ENCODE measurements at places on chromosomes 3 and 15.

DNA sequence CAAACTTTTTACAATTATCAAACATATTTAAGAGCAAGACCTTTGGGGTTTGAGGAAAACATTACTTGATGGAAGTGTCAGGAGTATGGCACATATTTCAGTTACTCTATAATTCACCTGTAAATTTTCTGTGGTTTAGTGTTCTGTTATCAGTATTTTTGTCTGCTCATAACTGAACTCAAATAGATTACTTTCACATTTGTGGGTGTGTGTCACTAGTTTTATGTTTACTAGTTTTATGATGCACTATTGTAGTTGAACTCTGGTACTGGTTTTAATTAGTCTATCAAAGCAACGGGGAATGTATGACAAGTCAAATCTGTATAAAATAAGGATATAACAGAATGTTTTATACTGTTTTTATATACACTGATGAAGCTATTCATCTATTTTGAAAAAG, 27.2 kb downstream of the OXSM start:
- no peak overlapping the region for H3K27ac ChIP-seq
- DNase-seq = no peak
- no peaks in the 10 kb centered on the region for H3K4me1 ChIP-seq
- no peaks in the 10 kb centered on the region for H3K27me3 ChIP-seq

DNA sequence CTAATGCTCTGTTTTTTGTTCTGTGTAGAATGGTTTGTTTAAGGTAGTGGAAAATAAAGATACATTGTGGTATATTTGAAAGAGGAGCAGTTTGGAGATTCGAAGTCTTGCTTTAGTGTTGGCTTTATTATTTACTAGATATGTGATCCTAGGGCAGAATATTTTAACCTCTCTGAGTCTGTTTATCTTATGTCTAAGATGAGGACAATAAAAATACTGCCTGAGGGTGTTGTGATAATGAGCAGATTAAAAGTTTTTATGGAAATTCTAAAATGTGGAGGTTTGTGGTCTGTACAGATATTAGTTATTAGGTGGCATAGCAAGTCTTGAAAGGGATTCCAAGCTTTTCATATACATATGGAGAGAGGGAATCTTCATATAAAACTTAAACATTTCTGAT, 15.0 kb downstream of the TCF12 start:
- no peak overlapping the region for H3K4me3 ChIP-seq
- H3K27me3 ChIP-seq = no peaks in the 10 kb centered on the region
- H3K36me3 ChIP-seq = peaks cover 2% of the 10 kb centered on the region
- H3K4me1 ChIP-seq = peaks cover 81% of the 10 kb centered on the region
- DNase-seq = no peak
- H3K27ac ChIP-seq = peak overlapping the region; percentile 4

- no peak for DNase-seq
- no peaks in the 10 kb centered on the region for H3K27me3 ChIP-seq
- no peak overlapping the region for H3K4me3 ChIP-seq
- H3K4me1 ChIP-seq = no peaks in the 10 kb centered on the region
- H3K36me3 ChIP-seq = no peaks in the 10 kb centered on the region
These were observed 512.6 kb downstream of the PLOD2 start for GRCh38 chr3:145648396-145648795.

DNA sequence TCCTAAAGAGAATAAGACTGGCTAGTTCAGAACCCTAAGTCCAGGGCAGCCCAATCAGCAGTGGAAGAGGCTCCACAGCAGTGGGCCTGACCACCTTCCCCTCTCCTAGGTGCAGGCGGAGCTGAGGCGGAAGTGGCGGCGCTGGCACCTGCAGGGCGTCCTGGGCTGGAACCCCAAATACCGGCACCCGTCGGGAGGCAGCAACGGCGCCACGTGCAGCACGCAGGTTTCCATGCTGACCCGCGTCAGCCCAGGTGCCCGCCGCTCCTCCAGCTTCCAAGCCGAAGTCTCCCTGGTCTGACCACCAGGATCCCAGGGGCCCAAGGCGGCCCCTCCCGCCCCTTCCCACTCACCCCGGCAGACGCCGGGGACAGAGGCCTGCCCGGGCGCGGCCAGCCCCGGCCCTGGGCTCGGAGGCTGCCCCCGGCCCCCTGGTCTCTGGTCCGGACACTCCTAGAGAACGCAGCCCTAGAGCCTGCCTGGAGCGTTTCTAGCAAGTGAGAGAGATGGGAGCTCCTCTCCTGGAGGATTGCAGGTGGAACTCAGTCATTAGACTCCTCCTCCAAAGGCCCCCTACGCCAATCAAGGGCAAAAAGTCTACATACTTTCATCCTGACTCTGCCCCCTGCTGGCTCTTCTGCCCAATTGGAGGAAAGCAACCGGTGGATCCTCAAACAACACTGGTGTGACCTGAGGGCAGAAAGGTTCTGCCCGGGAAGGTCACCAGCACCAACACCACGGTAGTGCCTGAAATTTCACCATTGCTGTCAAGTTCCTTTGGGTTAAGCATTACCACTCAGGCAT, 33.7 kb downstream of the VIPR1 start:
- H3K27ac ChIP-seq = no peak overlapping the region
- H3K4me3 ChIP-seq = no peak overlapping the region
- H3K36me3 ChIP-seq = no peaks in the 10 kb centered on the region
- H3K4me1 ChIP-seq = peaks cover 30% of the 10 kb centered on the region

DNA sequence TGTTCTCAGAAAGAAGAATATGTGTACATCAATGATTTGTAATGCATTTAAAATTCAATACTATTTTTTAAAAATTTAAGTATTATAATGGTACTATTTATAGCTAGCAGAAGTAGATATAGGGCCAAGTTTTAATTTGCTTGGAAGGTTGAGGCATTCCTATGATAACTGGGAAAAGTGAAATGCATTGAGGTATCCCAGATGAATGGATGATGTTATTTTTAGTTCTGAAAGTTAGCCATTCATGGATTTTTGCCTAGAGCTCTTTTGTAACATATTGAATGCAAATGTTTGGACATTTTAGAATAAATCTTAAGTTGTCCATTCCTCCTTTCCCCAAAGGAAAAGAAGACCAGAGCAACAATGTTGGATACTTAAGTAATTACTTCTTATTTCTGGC, 47.6 kb downstream of the GAP43 start:
- DNase-seq = no peak
- no peak overlapping the region for H3K4me3 ChIP-seq
- H3K4me1 ChIP-seq = peaks cover 2% of the 10 kb centered on the region
- H3K27ac ChIP-seq = no peak overlapping the region

DNA sequence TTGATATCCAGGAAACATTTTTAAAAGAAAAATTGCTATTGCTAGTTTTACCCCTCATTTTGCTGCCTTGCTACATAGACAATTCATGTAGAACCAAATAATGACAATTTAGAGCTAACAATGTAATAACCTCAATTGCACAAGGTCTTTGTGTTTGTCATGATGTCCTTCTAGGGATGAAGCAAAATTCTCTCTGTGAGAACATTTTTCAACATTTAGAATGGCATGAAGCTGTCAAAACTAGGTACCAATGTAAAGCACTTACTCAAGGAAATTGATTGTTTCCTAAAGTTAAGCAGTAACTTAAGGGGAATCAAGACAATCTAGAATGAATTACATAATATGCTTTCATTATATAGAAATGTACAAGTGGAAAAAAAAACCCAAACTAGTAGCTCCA, 7.9 kb upstream of the FGF7 start:
- H3K4me1 ChIP-seq = no peaks in the 10 kb centered on the region
- H3K36me3 ChIP-seq = no peaks in the 10 kb centered on the region
- peaks cover 49% of the 10 kb centered on the region for H3K27me3 ChIP-seq
- H3K27ac ChIP-seq = no peak overlapping the region
- DNase-seq = no peak

DNA sequence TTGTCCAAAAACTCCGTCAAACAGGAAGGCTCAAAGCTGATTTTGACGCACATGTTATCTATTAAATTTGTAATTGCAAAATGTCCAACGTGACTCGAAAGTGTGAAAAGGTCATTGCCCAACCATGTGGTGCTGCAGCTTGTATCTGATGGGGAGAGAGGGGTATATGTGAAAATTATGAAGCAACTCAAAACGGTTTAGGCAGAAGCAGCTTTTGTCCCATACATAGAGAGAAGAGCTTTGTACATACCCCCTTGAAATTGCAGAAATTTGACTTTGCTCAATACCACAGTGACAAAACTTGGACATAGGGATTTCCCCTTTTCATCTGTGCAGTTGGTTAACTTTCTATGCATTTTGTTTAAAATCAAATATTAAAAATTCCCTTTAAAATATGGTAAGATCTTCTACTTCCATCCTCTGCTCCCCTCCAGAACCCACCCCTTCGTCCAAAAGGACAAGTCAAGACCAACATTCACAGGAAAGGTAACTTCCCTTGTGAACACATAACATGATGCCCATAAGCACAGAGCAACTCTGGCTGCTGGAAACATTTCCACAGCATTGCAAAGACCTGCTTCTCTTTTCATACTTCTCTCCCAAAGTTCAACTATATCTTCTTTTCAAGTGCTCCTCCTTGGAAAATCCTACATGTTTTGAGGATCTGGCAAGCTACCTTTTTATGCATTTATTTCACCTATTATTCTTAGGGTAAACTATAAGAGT, 253.7 kb upstream of the THBS1 start:
- no peak overlapping the region for H3K27ac ChIP-seq
- H3K36me3 ChIP-seq = no peaks in the 10 kb centered on the region
- no peak for DNase-seq
- H3K27me3 ChIP-seq = peaks cover 82% of the 10 kb centered on the region

- H3K4me1 ChIP-seq = peaks cover 29% of the 10 kb centered on the region
- peak overlapping the region; percentile 61 for H3K4me3 ChIP-seq
- DNase-seq = no peak
These were observed 722.0 kb upstream of the CFAP20DC start for GRCh38 chr3:59771768-59772181.

DNA sequence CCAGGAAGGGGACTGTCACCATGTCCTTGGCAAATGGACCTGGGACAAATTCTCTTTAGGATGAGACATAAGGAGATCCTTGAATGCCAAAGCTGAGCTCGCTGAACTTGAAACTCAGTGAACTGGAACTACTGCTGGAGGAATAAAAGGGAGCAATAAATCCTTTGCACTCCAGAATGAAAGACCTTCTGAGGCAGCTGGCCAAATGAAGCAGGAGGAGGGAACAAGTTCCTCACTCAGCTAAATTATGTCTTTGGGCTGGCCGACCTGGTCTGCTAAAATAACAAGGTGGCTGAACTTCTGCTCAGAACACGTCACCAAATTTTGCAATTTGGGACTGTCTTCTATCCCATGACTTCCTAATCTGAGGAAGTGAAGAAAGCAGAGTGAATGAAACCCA, 314.7 kb downstream of the LPP start:
- peaks cover 6% of the 10 kb centered on the region for H3K4me1 ChIP-seq
- H3K27ac ChIP-seq = no peak overlapping the region
- H3K27me3 ChIP-seq = no peaks in the 10 kb centered on the region
- H3K36me3 ChIP-seq = no peaks in the 10 kb centered on the region
- no peak for DNase-seq

DNA sequence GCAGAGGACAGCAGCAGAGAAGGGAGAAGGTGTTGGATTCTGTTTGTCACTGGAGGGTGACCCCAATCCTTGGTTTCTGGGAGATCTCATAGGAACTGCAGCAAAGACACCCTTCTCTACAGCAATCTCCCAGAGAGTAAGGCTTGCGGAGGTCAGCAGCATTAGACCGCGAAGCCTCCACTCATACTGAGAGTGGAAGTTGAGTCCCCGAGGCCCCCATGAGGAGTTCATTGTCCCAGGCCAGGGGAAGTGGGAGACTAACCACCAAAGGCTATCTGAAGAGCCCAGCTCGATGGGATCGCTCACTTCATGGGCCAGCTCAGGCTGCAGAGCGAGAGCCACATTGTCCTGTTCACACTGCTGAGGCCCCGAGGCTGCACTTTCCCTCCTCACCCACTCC, 44.6 kb downstream of the GLDN start:
- peaks cover 64% of the 10 kb centered on the region for H3K27me3 ChIP-seq
- no peak for DNase-seq
- no peaks in the 10 kb centered on the region for H3K36me3 ChIP-seq

GRCh38 chr3:108300103-108300849, 3.9 kb downstream of the HHLA2 start:
- H3K36me3 ChIP-seq = no peaks in the 10 kb centered on the region
- H3K27ac ChIP-seq = no peak overlapping the region

GRCh38 chr15:82751308-82751707, 41.6 kb upstream of the AP3B2 start:
- no peaks in the 10 kb centered on the region for H3K27me3 ChIP-seq
- peak overlapping the region; percentile 98 for H3K4me3 ChIP-seq
- peaks cover 49% of the 10 kb centered on the region for H3K4me1 ChIP-seq
- peak overlapping the region; percentile 96 for H3K27ac ChIP-seq
- DNase-seq = no peak
- peaks cover 30% of the 10 kb centered on the region for H3K36me3 ChIP-seq

GRCh38 chr3:5293207-5293606, 105.7 kb downstream of the EDEM1 start:
- H3K4me1 ChIP-seq = no peaks in the 10 kb centered on the region
- no peak overlapping the region for H3K4me3 ChIP-seq
- peaks cover 17% of the 10 kb centered on the region for H3K27me3 ChIP-seq
- no peaks in the 10 kb centered on the region for H3K36me3 ChIP-seq
- DNase-seq = no peak
